ENCODE measurements at places on chromosomes 7 and 10.

DNA sequence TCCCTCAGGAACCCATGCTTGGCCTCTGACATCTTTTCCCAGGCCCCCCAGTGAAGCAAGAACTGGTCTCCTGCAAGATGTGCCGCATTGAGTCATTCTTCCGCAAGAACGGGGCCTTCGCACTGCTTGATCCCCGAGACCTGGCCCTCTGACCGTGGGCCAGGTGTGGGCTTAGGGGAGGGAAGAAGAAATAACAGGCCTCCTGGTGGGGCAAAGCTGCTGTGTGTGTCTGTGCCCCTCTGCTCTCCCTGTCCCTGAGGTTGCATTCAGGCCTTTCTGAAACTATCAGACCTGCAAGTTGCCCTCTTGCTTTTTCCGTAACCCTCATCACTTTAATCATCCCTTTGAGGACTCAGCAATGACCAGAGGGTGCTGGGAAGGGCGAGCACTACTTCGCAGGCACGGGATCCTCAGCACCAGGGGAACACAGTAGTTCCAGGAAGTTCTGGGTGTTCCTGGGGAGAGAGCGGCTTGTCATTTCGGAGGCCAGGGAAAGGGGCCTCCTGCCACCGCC lies 6.0 kb downstream of the ATP6V1F start:
- no peak for DNase-seq

- DNase-seq, result no peak
Observed at GRCh38 chr7:51313738-51314425, 2.7 kb downstream of the COBL start.

DNA sequence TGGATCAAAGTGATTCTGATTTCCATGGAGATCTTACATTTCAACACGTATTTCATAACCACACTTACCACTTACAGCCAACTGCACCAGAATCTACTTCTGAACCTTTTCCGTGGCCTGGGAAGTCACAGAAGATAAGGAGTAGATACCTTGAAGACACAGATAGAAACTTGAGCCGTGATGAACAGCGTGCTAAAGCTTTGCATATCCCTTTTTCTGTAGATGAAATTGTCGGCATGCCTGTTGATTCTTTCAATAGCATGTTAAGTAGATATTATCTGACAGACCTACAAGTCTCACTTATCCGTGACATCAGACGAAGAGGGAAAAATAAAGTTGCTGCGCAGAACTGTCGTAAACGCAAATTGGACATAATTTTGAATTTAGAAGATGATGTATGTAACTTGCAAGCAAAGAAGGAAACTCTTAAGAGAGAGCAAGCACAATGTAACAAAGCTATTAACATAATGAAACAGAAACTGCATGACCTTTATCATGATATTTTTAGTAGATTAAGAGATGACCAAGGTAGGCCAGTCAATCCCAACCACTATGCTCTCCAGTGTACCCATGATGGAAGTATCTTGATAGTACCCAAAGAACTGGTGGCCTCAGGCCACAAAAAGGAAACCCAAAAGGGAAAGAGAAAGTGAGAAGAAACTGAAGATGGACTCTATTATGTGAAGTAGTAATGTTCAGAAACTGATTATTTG lies 15.3 kb downstream of the HNRNPA2B1 start:
- DNase-seq, result no peak

- DNase-seq, result no peak
Observed at GRCh38 chr10:97517778-97518300, 19.1 kb downstream of the UBTD1 start.

All from activated gamma-delta T cell treated with Interleukin-2 at 50 U/mL for 16 hours (primary cell).